ENCODE measurements at places on chromosomes 5 and 9. TPM values are rescaled to one million over a fixed set of nuclear protein-coding genes. Genes with fewer than 3 reads are reported as not detected.

DNA sequence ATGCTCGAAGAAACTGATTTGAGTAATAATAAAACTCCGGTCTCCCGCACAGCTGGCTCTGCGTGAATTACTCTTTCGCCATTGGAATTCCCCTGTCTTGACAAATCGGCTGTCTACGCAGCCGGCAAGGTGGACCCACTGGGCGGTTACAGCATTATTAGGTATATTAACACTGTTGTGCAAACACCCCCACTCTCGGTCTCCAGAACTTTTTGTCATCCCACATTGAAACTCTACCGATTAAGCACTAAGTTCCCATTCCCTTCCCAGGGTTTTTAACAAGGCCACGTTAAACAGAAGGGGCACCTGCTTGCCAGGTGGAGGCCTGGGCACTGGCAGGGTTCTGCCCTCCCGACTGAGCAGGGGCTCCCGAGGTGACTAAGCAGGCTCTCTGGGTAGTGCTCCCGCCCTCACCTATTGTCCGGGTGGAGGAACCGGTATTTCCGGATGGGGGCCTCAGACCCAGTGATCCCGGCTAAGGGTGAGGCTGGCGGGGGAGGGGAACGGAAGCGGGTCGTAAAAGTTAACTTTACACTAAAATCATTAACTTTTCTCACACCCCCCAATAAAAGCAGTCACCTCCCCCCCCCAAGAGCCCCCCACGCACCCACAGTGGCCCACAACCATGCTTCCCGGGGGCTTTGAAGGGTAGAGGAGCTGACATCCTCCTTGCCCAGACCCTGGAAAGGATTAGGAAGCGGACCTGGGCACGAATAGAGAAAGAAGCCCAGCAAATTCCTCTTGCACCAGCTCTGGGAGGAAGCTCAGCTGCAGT, 53.5 kb upstream of the TJP2 start:
- DNase-seq, result peak; percentile 42

Gene OR1Q1
- total RNA-seq, result not detected

DNA sequence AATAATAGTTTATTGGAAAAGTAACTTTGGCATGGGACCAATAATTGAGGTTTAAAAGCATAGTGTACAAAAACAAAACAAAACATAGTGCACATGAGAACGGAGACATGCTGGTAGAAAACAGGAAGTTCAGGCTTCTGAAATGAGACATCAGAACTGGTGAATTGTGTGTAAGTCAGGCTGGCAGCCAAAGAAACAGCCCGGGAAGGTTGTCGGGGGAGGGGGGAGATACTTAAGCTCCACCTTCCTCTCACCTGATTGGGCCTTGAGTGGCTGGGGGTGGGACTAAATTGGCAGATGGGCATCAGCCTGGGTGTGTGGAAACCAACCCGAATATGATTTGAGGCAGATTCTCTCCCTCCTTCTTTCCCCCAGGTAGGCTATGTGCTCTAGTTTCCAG, 256.3 kb downstream of the SMARCA2 start:
- DNase-seq, result peak; percentile 31

DNA sequence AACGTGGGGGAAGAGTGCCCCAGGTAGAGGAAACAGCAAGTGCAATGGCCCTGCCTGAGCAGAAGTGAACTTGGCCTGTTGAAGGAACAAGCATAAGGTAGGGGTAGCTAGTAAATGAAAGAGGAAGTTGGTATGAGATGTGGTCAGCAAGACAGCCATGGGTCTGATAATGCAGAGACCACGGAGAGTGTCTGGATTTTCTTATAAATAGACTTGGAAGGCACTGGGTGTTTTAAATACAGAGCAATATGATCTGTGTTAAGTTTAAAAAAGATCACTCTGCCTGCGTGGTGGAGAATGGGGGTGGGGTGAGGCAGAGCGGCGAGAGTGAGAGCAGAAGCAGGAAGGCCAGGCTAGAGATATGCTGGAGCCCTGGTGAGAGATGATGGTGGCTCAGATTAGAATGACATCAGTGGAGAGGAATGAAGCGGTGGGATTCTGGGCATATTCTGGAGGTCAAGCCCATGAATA, 4.2 kb downstream of the ADAM19 start:
- peak; percentile 41 for DNase-seq

Measured in activated CD8-positive, alpha-beta T cell treated with anti-CD3 and anti-CD28 coated beads for 36 hours (primary cell).